EL (cell line): ENCODE measurements at places on chromosomes 6 and 20.

- no peak for DNase-seq
These were observed 94.4 kb upstream of the ADGRF4 start for GRCh38 chr6:47603995-47604394.

GRCh38 chr20:56417911-56418310 lies 5.9 kb downstream of the CASS4 start:
- peak; percentile 73 for DNase-seq

DNA sequence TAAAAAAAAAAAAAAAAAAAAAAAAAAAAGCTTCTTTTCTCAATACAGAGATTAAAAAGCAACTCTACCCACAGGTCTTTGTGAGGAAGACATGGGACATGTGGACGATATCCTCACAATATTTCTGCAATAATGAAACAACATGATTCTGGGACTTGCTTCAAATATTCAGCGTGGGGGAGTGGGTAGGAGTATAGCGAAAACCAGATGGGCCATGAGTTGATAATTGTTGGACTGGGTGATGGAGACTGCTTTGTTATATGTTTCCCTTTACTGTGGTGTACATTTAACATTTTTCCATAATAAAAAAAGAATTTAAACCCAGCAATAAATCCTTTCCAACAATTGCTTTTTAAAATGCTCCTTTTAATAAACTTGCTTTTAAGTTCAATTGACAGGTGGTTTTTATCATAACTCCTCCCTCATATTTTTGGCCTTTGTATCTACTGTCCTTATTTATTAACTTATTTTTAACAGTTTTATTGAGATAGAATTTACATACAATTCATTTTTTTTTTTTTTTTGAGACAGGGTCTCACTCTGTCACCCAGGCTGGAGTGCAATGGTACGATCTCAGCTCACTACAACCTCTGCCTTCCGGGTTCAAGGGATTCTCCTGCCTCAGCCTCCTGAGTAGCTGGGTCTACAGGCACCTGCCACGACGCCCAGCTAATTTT lies 40.4 kb upstream of the ARFGEF2 start:
- DNase-seq: no peak

GRCh38 chr20:38230253-38230551 lies 30.3 kb downstream of the KIAA1755 start:
- DNase-seq: no peak

- DNase-seq: no peak
These were observed 296.3 kb downstream of the LAMA2 start for GRCh38 chr6:129179283-129179682.

GRCh38 chr6:83517500-83517899 lies 5.2 kb downstream of the PRSS35 start:
- no peak for DNase-seq

- no peak for DNase-seq
These were observed 12.5 kb downstream of the NELFCD start for GRCh38 chr20:58993332-58994248.

DNA sequence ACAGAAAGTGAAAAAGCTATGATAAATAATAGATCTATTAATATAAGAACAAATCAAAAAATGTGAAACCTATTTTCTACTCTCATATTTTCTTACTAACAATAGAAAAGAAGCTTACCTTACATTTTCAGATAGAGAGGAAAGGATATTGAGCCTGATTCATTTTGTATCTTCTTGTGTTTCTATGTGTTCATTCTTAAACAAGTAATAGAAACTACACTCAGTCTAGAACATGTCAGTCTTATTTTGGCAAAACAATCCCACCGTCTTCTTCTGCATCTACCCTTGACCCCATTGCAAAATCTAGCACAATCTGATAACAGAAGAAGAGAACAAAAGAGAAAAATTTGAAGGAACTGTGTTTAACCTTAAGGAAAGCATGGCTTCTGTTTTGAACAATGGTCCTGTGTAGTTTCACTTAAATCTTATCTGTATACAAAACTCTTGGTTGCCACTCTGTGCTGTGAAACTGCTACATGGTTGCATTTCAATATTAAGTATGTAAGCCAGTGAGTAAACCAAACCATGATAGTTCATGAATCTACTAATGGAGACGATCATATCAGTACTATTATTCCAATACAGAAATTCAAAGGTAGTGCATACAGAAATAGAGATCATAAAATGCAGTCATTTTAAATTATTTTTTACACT lies 69.5 kb upstream of the LGSN start:
- DNase-seq: no peak

- DNase-seq: peak; percentile 29
These were observed 123.1 kb downstream of the RPS12 start for GRCh38 chr6:132937466-132937906.

DNA sequence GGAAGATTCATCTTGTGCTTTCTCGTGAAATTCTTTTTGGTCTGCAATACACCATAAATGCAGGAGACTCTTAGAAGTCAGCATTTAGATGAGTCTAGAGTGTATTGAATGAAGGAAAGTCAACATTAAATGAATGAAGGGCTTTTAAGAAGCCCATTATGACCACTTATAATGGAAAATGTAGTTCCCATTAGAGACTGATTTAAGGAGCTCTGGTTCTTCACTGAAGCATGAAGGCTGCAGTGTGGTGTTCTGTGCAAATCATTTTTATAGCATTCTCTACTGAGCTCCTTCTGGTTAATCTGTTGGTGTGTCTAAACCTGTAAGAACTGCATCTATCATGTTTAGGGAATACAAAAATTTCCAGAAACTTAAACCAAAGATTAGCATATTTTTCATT lies 19.7 kb downstream of the NCOA7 start:
- no peak for DNase-seq

- DNase-seq: no peak
These were observed 190.5 kb downstream of the FNDC1 start for GRCh38 chr6:159359581-159360297.

GRCh38 chr6:163945808-163946207 lies 531.3 kb downstream of the QKI start:
- no peak for DNase-seq

GRCh38 chr20:43913291-43914025 lies 1.2 kb upstream of the TOX2 start:
- no peak for DNase-seq

- no peak for DNase-seq
These were observed 68.6 kb downstream of the CDK19 start for GRCh38 chr6:110746680-110747079.

- no peak for DNase-seq
These were observed 161.6 kb downstream of the QKI start for GRCh38 chr6:163576114-163576513.

- DNase-seq: peak; percentile 85
These were observed 45.6 kb downstream of the ADGRF5 start for GRCh38 chr6:46876126-46876525.

DNA sequence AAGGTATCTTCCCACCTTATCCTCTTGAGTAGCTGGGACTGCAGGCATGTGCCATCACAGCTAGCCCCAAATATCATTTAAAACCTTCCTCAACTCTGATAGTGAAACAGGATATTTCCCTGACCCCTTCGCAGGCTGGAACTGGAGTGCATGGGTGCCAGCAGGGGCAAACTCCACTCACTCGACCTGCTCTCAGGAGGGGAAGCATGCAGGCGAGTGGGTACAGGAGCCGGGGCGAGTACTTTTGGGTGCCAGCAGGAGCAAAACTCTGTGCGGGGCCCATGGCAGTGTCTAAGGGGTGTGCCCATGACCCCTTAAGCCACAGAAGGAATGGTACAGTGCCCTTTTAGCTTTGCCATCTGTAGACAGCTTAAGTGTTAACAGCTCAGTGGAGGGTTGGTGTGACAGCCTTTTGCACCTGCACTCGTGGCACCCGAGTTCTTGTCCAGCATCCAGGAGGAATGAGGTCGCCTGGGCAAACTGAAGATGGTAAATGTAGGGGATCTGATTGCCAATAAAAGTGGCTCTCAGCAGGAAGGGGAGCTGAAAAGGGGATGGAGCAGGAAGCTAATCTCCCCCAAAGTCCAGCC lies 155.1 kb downstream of the CDK19 start:
- no peak for DNase-seq

- no peak for DNase-seq
These were observed 172.7 kb upstream of the NOX3 start for GRCh38 chr6:155628306-155628705.

- no peak for DNase-seq
These were observed 518.5 kb downstream of the CD83 start for GRCh38 chr6:14635934-14636591.

GRCh38 chr6:72272958-72273357 lies 348.9 kb upstream of the KCNQ5 start:
- peak; percentile 79 for DNase-seq

DNA sequence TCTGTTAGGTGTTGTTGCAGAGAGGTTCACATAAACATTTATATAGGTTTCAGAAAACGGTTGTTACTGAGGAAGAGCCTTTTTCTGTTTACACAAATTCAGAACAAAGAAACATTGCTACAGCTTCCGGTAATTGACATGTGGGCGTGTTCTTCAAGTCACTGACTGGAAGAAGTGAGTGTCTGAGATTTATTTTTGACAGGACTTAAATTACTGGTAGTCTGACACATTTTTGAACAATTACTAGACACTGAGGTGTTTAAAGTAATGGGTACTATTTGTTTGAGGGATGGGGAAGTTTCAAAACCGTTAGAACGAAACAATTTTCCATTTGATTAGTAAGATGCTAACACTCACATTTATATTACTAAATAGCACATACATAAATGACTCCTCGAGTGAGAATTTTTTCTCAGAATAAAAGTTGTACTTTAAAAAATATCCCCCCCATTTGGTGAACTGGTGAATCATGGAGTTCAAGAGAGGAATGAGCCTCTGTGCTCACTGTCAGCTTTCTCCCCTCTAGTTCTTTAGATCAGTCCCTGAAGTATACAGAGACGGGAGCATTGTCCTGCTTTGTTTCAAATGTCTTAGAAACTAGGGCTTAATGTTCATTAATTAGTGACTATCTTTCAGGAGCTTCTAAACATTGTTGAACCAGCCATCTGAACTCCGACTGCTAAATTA lies 98.7 kb downstream of the TSHZ2 start:
- no peak for DNase-seq

- DNase-seq: no peak
These were observed 117.8 kb upstream of the TRAF3IP2 start for GRCh38 chr6:111723412-111723970.

GRCh38 chr6:116008470-116009243 lies 52.0 kb downstream of the FRK start:
- peak; percentile 65 for DNase-seq

- DNase-seq: no peak
These were observed 730 bp downstream of the INSM1 start for GRCh38 chr20:20368418-20369249.

DNA sequence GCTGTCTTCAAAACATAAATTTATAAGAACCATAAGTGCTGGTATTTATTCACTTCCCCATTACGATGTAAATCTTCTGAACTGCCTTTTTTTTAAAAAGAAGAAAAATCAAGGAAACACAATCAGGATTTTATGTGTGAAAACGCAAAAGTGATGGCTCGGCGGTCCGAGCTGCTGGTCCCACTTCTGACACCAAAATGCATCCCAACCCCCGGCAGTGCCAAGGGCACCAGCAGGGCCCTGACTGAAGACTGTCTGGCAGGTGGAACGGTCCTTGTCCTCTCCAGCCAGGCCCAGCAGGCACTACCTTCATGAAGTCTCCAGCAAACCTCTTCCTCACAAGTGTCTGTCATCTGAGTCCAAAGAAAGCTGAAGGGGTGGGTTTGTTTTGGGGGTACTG lies 41.2 kb downstream of the TBC1D7 start:
- DNase-seq: no peak

GRCh38 chr6:136886091-136886490 lies 36.0 kb upstream of the SLC35D3 start:
- DNase-seq: peak; percentile 3

DNA sequence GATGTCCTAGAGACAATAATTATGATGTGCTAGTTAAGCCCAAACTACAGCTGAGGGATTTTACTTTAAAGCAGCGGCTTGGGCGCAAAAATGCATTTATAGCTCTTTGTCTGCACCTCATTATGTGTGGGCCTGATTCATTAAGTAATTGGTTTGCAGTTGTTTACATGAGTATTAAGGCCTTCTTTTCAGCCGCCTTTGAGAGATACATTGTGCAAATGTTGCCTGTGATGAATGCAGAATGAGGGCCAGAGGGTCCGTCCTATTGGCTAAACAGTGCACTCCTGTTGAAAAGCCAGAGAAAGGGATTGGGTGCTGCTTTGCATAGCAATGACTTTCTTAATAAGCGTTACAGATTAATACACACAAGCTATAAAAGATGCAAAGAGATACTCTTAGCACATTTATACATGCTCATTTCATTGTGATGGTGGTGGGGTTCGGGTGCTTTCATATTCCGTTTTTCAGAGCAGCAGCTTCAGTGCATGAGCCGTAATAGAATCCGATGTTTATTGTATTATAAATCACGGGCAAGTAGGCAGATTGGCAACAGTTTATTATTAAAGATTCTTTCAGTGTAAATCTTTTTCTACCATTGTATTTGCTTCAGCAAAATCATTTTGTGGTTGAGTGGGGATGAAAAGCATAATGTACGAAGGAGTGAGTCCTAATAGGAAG lies 68.2 kb upstream of the XRN2 start:
- no peak for DNase-seq
